ENCODE measurements at places on chromosomes 11 and 22.

- no peak for DNase-seq
Observed at GRCh38 chr22:24930678-24931077, 15.8 kb downstream of the LHFPL7 start.

- DNase-seq = peak; percentile 34
Observed at GRCh38 chr22:40107851-40108378, 69.8 kb upstream of the TNRC6B start.

- no peak for DNase-seq
Observed at GRCh38 chr11:6544921-6545850, 48.1 kb downstream of the DNHD1 start.

- no peak for DNase-seq
Observed at GRCh38 chr11:64018310-64018709, 17.4 kb upstream of the FLRT1 start.

DNA sequence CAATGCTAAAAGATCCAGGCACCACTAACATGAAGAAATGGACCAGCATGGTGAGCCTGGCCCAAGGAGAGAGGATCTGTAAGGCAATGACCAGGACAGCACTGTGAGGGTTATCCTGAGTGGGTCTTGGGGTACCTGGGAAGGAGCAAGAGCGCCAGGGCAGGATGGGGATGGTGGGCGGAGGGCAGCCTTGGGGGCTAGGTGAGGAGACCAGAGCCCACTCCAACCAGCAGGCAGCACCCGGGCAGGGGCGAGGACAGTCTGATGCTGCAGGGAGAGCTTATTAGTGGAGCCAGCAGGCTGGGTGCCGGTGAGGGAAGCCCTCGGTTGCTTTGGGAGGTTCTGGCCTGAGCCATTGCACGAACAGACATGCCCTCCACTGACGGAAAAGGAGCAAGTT is 10.7 kb upstream of the NAP1L4 start:
- DNase-seq = no peak

GRCh38 chr11:78615724-78616123 is 41.1 kb upstream of the NARS2 start:
- no peak for DNase-seq

DNA sequence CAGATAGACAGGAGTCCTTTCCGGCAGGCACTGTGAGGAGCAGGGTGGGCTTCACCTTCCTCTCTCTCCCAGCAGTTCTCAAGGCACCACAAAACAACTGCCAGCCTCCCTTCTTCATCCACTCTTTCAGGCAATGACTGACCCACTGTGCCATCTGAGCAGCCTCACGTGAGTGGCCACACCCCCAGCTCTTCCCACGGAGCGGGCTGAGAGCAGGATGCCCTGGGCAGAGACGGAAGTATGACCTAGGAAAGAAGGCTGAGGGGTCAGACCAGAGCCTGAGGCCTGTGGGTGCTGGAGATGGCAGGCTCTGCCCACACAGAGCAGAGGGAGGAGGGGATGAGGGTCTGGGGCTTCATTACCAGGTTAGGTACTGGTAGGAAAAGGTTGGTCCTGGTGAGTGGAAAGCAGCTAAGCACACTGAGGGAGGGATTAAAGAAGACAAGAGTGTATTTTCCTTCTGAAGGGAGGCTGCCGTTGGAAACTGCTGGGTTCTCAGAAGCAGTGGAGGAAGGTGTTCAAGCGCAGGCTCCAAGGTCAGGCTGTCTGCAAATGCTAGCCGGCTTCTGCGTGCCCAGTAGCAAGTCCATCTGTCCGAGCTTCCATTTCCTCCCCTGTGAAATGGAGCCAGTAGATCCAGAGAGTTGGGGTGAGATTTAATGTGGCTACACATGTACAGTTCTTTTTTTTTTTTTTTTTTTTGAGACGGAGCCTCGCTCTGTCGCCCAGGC is 4.6 kb downstream of the NLRP6 start:
- DNase-seq = no peak

DNA sequence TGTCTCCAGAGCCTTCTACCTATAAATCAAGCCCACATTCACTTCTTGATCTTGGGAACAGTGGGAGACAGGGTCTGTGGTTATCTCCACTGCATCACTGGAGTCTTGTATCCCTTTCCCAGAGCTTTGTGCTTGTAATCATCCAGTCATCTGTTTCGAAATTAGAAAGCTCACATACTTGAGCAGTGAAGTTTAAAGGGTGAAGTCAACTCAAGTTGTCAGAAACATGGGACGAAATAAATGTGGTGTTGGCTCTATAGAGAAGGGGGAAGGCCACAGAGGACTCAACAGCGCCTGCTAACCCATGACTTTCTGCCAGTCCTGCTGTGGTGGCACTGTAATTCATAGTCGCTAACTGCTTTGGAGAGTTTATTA is 197.5 kb downstream of the DBX1 start:
- peak; percentile 34 for DNase-seq

- no peak for DNase-seq
Observed at GRCh38 chr22:19117111-19117512, 5.1 kb downstream of the DGCR2 start.

GRCh38 chr11:117226388-117227385 is 5.2 kb downstream of the PCSK7 start:
- peak; percentile 82 for DNase-seq
